ENCODE measurements at places on chromosomes 4 and X.
A peak's percentile ranks its signal among the peaks of the same experiment; 100 is the strongest.

DNA sequence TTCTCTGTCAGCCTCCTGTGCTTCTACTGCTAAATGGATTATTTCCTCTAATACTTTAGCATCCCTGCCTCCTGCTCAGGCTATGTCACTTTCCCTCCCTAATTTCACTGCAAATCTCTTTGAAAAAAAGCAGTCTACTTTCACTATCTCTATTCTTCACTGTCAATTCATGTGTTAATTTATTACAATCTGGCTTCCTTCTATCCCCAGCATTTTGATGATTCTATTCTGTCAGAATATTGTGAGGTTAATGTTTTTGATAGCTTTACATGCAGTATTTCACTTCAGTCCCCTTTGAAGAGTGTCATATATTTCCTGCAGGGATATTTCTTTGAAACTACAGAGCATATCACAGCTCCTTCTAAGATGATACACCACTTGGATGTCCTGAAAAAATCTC, 203.2 kb downstream of the GRID2 start:
- no peak for DNase-seq

DNA sequence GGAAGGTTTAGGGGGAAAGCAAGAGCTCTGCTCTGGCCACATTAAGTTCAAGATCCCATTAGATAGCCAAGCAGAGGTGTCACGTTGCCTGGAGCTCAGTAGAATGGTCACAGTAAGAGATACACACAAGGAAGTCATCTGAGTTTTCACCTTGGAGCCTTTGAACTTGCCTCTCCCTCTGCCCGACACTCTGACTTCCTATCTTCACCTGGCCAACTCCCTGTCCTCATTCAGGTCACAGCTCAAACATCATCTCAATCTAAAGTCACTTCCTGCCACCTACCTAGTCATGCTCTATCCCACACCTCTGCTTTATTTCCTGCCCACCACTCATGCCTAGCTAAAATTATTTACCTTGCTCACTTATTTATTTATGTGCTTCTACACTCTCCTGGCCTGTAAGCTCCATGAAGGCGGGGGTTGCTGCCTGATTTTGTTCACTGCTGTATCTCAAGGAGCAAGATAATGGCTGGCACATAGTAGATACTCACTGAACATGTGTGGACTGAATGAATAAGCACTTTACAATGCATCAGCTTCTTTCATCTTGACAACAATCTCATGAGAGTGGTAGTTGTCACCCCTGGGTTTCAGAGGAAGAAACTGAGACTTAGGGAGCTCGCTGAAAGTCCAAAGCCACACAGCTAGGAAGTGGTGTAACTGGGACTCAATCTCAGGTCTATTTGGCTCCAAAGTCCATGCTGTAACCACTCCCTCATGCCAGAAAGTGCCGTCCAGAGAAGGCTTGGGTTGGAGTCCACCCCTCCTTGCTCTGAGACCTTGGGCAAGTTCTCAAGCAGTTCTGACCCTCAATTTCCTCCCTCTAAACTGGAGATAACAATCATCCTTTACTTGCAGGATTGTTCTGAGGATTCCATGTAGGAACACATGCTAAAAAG, 40.3 kb downstream of the EFNB1 start:
- no peak for DNase-seq

- no peak for DNase-seq
Measured at GRCh38 chr4:152189451-152190179, 346.3 kb downstream of the FBXW7 start.

DNA sequence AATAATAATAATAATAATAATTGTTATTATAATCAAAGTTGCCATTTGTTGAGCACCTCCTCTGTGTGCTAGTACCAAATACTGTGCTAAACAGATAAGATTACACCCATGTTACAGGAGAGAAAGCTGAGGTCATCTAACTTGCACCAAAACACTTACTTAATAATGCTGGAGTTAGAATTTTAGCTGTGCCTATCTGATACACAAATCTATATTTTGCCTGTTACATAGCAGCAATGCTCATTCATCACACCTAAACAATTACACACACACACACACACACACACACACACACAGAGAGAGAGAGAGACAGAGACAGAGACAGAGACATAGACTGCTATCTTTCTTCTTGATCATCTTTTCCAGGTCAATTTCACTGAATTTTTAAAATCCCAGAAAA, 170.9 kb upstream of the KLF3 start:
- DNase-seq, result no peak

DNA sequence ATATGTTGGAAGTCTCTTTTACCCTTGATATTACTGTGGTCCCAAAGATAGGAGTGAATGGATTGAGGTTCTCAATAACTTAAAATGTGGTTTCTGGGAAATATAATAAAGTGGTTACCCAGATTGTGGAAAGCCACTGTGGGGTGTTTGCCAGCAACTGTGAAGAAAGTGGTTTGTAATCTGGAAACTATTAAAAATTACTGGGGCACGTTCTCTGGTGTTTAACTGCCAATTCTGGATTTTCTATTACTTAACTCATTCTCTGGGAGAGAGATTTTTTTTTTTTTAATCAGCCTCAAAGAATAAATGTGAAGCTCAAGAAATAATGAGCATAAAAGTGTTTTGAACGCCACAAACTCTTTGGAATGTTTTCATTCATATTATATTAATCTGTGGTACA, 4.9 kb upstream of the CXCL6 start:
- no peak for DNase-seq

GRCh38 chr4:117965622-117966021, 68.7 kb upstream of the NDST3 start:
- DNase-seq, result no peak

- no peak for DNase-seq
Measured at GRCh38 chr4:139725236-139725635, 59.6 kb downstream of the MGST2 start.

DNA sequence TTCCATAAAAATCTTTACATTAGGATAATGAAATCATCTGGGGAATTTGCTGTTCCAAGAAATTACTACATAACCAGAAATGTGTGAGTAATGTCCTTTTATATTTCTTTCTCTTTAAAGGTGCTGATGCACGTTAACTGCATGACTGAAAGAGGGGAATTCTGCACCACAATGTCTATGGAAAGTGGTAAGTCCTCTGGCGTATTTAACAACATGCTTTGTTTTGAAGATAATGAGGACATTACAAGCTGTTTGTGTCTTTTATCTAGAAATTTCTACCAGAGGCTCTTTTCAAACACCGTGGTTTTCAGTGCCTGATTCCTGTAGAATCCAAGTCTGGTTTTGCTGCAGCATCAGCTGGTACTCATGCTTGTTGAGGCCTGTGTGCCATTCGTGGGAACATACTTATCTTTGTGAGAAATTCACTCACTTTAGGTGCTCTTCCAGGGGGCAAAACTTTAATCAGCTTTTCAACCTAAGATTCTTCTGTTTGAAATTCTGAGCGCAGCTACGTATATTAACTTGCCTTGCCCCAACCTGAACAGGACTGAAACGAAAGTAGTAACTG, 257.2 kb downstream of the PDHA2 start:
- no peak for DNase-seq

GRCh38 chr4:117545039-117545438, 459.7 kb upstream of the TRAM1L1 start:
- DNase-seq, result no peak

DNA sequence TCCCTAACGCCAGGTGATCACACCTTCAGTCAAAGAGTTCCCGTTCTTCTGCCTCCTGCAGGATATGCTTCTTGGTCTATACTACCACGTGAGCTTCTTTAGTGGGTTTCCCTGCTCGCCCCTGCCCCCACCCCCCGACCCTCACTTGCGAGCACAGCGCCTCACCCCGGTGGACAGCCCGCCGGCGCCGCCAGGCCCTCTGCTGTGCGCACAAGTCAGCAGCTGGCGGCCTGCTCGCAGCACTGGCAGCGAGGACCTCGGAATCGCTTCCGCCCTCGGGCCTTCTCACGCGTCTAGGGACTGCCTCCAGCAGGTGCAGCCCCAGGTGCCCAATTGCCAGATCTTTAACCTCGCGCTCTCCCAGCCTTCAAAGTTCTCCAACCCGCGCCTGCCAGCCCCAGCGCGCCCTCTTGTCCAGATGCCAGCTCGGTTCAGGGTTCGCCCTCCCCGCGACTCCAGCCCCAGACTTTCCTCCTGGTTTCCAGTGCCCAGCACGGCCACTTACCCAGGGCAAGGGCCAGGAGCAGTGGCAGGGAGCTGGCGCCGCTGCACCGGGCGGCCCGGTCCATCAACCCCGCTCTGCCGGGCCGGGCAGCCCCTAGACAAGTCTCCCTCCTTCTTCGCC, 454 bp downstream of the BTC start:
- DNase-seq, result peak; percentile 68

DNA sequence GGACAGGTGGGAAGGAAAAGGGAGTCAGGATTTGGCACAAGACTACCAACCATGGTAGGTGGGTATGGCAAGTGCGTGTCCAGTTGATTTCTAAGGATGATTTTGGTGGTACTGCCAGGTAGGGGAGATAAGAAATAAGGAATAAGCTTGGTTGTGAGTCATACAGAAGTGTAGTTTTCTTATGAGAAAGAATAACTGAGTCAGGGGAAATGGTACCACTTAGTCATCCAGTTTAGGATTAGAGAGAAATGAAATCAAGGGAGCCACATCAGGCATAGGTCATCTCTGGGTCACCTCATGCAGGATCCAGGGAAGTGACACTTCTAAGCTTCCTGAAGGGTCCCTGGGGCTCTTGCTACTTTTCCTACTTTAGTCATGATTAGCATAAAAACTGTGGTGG, 107.1 kb upstream of the C1GALT1C1 start:
- DNase-seq, result no peak

DNA sequence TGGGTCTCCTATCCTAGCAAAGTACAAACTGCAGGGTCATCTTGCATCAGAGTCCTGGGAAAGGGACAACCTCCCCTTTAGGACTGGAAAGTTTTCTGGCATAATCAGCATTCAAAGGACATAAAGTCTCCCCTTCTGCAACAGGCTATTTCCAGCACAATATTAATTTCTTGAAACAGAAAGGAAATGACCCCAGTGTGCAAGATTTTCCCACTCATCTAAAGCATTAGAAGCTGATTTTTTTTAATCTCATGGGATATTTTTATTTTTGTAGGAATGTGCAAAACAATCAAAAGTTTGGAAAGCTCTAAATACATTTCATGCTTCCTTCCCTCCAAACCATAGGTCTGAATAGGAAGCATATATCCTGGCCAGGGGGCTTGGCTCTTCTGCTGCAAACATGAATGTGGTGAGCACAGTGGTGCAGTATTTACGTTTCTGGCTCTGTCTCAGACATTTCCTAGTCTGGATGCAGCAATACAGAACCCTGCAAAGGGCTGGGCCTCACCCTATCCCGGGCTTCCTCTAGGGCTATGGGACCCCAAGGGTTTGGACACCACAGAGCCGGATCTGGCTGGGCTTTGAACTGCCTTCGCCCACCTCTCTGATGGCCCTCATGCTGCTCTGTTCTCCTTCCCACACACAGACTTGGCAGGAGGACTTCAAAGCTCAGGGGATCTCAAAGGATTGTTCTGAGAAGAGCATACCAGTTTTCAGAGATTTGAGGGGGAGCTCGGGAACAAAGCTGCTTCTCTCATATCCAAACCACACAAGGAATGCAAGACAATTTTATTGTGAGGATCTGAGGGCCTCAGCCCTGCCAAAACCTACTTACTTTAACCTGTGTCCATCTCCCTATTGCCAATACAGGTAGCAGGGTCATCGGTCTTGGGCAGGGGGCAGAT, 64.9 kb downstream of the POLR2B start:
- DNase-seq, result no peak

DNA sequence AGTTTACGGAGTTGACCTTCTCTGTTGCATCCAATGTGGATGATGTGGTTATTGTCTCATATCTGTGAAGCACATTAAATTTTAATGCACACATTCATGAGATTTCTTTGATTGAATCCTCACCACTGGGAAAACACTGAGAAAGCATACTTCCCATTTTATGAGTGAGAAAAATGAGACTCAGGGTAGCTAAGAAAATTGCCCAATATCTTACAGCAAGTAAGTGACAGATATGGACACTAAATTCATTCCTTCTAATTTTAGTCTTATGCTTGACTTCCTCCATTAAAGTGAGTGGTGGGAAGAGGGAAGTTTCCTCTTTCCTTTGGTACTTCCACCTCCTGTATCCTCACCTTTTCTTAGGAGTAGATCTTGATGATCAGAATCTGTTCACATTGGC, 504.8 kb upstream of the BOD1L1 start:
- no peak for DNase-seq

GRCh38 chr4:7880683-7881082, 59.0 kb downstream of the AFAP1 start:
- no peak for DNase-seq

- DNase-seq, result no peak
Measured at GRCh38 chr4:38092701-38093100, 132.5 kb downstream of the PTTG2 start.

- DNase-seq, result no peak
Measured at GRCh38 chrX:31445542-31445941, 373.7 kb upstream of the FTHL17 start.

DNA sequence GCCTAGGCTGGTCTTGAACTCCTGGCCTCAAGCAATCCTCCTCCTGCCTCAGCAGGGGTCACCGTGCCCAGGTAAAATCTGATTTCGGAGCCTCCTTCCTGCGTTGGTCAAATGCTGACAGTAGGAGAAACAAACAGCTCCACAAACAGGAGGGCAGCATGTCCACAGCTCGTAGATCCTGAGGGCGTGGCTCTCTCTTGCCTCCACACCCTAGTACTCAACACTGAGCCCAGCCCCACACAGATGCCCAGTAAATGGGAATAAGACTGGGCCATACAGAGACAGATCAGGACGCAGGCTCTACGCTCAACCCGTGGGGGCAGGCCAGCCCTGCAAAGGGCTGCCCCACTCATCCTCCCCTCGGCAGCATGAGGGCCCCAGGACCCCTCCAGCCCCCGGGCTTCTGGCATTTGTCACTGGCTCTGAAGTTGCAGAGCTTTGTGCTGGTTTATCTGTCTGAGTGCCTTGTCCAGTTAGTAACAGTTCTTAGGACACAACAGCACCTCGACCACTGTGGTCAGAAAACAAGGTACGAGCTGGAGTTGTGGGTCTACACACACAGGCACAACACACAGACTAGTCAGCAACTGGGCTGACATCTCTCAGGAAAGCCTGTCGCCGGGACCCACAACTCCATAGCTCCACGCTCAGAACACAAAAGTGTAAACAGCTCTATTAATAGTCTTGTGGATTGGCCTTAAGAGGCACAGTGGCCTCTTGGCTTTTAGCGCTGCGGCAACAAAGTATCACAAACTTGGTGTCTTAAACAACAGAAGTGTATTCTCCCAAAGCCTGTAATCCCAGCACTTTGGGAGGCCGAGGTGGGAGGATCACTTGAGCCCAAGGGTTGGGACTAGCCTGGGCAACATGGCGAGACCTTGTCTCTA, 5.2 kb downstream of the TNIP2 start:
- DNase-seq, result no peak

DNA sequence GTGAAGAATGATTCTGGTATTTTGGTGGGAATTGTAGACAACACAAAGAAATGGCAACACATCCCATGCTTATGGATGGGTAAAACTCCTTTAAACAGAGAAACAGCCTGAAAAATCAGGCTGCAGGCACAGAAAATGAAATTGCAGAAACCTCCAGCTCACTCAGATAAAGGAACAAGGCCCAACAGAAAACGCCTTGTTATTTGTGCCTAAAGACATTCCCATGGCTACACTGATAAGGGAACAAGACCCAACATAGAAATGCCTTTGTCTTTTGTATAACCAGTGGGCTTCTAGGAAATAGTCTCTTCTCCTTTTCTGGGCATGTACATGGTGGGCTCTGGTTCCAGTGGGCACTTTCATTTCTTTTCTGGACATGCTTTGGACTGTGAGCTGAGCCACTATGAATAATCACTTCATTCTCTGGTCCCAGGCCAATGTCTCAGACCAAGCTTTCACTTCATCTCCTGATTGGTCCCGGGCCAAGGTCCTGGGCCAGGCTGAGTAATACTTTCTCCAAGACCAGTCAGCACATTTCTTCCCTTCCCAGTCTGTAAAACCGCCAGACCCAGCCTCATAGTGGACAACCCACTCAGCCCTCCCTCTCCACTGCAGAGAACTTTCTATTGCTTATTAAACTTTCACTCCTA, 160.5 kb downstream of the TBX22 start:
- no peak for DNase-seq

All from NCI-H187 (cell line).